ENCODE measurements at places on chromosomes 16 and 17.
A peak's percentile ranks its signal among the peaks of the same experiment; 100 is the strongest.

DNA sequence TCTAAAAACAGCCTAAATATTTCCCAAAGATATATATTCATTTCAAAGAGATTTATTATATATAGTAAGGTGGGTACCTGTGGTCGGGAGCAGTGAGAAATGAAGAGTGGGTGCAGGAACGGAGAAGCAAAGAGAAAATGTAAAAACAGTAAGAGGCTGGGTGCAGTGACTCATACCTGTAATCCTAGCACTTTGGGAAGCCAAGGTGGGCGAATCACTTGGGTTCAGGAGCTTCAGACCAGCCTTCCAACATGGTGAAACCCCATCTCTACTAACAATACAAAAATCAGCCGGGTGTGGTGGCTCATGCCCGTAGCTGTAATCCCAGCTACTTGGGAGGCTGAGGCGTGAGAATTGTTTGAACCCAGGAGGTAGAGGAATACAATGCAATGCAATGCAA, 257.1 kb downstream of the BCAS3 start:
- no peak for DNase-seq

GRCh38 chr16:21937336-21937829, 15.8 kb upstream of the UQCRC2 start:
- no peak for DNase-seq

DNA sequence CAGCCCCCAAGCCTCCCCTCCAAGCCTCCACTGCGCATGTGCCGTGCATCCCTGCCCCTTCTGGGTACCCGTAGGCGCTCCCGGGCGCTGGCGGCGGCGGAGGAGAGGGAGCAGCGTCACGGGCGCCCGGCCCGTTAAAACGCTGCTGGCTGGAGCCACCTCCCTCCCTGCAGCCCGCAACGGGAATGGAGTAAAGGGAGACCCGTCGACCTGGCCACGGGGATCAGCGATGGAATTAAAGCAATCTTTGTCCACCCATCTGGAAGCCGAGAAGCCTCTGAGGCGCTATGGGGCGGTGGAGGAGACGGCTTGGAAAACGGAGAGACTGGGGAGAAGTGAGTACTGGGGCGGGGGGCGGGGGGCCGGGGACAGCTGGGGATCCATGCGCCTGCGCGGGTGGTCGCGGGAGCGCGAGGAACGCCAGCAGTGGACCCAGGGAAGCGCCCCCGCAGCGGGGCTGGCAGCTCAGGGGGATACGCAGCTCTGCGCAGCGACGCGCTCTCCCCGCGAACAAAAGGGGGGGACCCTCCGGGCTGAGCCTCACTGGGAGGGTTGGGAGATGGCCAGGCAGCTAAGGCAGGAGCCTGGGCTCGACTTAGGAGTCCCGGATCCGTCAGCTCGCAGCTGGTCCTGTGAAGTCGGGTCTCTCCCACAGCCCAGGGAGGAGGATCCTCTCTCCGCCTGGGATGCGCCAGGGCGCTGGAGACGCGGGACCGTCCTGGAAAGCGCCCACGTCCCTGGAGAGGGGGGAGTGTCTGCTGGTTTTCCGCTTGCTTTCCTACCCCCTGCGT, at the start of gene BMERB1:
Gene BMERB1 (plus strand): TSS at position 164 of the 791 bp plus-strand sequence. CDS start 66 bp downstream, at position 230.
- DNase-seq: peak; percentile 90

DNA sequence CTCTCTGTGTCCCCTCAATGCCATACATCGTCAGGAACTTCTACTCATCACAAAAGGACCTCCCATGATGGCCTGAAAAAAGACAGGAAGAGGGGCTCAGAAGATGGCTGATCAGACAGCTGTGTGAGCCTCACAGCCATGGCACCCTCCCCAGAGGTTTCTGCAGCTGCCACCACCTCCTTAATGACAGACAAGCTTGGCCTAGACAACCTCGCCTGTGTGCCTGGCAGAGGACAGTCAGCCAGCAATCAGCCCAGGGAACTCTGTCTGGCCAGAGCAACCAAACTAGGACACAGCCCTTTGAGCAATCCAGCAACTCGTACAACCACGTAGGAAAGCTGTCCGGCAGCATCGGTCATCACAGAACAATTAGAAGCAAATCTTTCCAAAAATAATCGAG, 54.2 kb upstream of the MED9 start:
- peak; percentile 61 for DNase-seq

- peak; percentile 49 for DNase-seq
These were observed 28.9 kb downstream of the CPSF4L start for GRCh38 chr17:73232587-73233373.

DNA sequence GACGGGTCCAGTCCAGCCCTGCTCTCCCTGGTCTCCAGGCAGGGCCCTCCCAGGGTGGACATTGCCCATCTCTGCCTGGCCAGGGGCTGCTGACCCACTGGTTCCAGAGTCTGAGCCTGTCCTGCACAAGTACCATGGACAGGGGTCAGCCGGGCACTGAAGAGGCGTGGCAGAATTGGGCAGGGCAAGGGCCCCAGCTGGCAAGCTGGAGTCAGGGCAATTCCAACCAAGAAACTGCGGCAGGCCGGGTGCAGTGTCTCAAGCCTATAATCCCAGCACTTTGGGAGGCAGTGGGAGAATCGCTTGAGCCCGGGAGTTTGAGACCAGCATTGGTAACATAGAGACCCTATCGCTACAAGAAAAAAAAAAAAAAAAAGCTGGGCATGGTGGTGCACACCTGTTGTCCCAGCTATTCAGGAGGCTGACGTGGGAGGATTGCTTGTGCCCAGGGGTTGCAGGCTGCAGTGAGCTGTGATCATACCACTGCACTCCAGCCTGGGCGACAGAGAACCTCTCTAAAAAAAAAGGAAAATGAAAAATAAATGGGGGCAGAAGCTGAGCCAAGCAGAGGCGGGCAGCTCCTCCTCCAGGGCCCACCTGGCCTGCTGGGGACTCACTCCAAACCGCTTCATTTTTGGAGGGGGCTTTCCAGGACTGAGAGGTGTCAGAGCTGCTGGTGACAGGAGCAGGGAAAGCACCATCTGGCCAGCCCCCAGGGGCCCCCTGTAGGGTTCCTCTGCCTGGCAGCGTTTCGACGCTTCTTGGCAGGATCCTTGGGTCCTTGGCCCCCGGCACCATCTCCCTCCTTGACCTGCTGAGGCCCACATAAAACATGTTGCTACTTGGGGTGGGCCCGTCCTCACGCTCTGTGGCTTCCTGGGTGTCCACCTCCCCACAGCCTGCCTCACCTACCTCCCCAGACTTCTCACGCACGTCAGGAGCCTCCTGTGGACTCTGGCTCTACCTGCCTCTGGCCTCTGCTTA, 2.9 kb upstream of the MAFG start:
- DNase-seq: no peak

DNA sequence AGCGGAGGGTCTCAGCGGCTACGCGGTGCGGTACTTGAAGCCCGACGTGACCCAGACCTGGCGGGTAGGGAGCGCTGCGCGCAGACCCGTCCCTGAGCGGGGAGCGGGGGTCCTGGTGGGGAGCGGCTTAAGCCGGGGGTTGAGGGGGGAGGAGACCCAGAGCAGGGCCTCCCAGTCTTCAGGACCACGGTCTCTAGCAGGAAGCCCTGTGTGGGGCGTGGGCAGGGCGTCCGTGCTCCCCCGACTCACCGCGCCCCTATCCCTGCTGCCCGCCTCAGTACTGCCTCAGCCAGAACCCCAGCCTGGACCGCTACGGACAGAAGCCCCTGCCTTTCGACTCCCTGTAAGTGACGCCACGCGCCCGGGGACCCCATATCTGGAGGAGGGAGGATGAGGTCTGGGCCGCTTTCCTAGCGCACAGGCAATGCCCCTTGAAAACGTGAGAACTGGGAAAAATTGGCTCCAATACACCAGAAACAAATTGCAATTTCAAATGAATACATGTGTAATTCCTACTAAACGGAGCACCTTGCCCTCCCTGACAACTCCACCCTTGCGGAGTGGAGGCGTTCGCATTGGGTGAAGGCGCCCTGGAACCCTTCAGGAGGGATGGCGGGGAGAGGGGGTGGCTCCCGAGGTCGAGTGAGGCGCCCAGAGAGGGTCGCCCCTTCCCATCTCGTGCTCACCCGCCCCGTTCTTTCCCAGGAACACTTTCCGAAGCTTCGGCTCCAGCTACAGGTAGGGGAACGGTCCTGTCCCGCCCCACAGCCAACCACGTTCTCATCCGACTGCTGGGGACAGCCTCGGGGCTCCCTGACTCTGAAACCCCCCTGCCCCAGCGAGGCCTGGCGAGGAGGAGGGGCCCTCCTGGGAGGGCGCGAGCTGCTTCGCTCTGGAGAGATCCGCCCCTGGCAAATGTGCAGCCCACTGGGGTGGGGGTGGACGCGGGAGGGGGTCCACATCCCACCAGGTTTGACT, 14.6 kb upstream of the CNGB1 start:
- DNase-seq: peak; percentile 25

DNA sequence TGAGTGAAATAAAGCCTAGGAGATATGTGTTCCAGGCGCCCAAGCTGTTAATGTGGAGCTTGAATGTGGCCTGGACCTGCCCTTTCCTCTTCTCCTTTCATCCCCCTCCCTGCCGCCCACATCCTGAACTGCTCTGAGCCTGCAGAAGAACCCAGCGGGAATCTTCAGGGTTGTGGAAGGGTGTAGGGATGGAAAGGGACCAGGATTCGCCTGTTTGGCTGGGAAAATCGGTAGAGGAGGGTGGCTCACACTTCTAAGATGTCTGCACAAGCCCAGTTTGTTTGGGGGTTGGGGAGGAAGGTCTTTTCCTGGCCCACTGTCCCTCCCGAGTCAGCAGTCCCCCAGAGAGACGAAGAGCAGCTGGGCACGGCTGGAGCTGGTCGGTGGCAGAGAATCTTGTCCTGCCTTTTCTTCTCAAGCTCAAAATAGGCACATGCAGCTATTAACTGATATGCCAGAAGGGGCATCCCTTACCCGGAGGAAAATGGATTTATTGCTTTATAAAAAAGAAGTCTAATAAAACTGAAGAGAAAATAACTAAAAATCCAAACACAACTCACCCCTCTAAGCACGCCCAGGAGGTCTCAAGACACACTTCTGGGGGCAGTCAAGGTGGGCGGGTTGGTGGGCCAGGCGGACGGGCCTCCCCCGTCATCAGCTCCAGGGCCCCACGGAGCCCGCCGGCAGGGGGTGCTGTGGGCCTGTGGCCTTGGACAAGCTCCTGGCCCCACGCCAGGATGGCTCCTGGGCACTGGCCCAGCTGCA, 11.5 kb upstream of the PITPNA start:
- peak; percentile 91 for DNase-seq

- peak; percentile 88 for DNase-seq
These were observed 13.4 kb upstream of the MEIOC start for GRCh38 chr17:44642834-44643233.

DNA sequence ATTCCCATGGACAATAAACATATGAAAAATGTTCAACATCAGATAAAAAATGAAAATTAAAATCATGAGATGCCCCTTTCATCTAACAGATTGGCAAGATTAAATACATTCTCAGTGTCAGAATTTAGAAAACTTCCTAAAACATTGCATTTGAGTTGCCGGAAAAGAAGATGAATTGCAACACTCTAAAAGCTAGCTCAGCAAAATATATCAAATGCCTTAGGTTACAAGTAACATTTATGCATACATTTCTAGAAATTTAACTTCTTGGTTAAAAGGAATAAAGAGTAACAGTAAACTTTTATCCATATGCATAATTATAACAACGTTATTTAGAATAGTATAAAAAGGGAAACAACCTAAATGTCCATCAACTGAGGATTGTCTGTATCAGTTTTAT, 239.0 kb downstream of the PMP22 start:
- no peak for DNase-seq
